BJ (cell line): ENCODE measurements at places on chromosomes 4 and X.

DNA sequence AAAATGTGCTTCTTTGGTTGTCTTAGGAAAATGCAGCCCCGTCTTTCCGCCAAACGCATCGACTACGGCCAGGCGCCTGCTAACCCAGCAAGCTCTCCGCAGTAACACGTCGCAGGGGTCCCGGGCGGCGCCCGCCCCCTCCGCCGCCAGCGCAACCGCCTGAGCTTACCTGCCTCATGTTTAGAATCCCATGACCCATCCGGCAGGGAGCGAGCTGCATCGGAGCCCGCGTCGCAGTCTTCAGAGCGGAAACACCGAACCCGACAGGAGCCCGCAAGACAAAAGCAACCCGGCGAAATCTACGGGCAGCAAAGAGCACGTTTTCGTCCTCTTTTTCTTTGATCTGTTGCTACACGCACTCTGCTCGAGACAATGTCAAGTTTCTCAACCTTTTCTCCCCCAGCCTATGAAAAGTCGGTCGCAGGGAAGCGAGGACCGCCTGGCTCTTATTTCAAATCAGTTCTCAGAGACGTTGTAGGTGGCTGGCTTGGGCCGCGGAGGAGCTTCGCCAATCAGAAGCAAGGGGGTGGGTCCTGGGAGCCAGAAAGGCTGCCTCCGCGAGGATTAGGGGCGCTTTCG is at the start of gene MID1:
MID1 (minus strand) TSS at position 465 of the 579 bp plus-strand sequence. CDS start 53,038 bp downstream, outside the sequence.
- DNase-seq, result no peak

- DNase-seq, result no peak
Measured at GRCh38 chr4:153560908-153561307, 94.7 kb downstream of the TMEM131L start.

DNA sequence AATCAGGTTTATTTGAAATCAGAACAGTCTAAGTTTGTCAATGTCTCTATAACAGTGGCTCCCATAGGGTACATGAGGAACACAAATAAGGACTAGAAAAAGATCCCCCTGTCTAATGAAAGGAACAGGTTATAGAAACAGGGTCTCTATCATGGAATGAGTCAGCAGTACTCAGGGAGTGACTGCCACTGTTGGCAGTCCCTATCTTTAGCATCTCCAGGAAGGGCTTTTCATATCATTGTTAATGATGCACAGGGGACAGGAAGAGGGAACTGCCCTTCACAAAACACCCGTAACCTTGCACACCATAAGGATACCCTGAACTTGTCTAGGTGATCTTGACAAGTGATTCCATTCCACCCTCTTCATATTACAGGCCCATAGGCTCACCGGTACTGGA is 38.5 kb upstream of the SMIM10L2A start:
- no peak for DNase-seq

DNA sequence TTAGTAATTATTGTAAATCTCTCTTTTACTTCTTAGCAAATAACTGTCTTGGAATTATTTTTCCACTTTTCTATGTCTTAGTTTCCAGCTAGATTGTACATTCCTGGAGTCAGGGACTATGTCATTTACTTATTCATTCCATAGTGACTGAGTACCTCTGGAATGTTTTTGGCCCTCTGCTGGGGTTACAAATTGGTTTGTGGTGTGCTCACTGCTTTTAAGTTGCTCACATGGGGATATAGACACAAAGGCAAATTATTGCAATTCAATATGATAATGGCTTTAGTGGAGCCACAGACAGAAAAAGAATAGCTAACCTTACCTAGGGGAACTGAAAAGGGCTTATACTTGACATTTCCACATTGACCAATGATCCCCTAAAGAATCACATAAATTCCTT is 63.7 kb upstream of the PDGFRA start:
- DNase-seq, result peak; percentile 92

DNA sequence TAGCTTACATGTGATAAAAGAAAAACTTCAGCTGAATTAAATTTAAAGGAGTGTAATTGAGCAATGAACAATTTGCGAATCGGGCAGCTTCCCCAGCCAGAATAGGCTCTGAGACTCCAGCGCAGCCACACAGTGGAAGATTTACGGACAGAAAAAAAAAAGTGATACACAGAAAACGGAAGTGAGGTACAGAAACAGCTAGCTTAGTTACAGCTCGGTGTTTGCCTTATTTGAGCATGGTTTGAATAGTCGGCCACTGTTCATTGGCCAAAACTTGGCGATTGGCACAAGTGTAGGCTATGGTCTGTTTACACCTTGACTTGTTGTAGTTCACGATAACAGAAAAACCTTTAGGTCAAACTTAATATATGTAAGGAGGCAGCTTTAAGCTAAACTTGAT is 16.7 kb upstream of the SUPT20HL1 start:
- DNase-seq, result no peak

DNA sequence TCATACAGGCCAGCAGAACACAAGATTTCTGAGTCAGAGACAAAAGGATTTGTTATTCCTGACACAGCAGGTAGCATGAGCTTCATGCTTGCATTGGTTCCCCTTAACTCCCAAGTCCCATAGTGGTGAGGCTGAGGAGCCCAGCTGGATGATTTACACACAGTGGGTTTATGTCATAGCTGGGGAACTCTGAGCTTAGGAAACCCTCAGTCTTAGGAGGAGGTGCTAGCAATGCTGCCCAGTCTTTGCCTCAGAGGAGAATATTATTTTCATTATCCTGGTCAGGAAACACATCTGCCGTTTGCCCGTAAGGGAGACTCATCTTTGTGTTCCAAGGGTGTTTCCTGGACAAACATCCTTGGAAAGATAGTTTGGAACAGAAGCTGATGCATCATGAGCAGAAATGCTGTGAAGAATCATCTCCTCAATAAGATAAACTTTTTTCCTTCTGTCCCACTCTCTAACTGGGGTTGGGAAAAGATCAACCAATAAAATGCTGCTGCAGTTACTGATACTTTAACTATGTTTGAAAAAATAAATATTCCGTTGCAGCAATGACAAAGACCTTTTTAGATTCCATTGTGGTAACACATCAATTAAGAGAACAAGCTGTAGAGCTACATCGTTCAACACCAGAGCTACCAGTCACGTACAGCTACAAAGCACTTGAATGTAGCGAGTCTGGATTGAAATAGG is 146.8 kb downstream of the DCLK2 start:
- DNase-seq, result peak; percentile 98

DNA sequence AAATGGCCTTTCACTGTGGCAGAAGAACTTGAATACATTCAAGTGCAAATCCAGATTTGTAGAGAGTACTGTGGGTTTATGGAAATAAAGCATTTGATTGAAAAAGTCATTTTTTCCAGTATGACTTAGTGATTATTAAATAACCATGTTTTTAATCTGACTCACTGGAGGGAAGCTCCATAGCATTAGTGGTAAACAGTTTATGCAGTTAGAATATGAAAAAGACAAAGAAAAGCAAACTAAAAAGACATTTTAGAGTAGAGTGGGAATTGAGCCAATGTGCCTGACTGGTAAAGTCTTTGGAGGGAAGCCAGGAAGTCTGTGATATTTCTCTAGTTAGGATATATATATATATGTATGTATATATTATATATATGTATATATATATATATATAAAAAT is 53.4 kb downstream of the FAT4 start:
- DNase-seq, result no peak

DNA sequence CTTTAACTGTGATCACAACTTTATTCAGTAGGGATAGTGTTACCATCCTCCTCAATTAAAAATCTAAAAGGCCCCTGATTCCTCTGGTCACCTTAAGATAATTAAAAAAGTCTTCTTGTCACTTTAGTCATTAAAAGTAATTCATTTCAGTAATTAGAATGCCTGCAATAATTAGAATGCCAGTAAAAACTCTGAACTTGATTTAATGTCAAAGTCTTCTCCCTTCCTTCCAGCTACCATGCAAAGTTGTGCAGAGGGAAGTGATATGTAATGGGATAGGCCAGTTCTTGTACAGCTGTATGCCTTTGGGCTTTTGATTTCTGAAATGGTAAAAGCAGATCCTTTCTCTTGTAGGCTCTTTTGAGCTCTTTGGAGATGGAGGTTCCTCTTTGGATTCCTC is 417.2 kb downstream of the ADAM29 start:
- no peak for DNase-seq

DNA sequence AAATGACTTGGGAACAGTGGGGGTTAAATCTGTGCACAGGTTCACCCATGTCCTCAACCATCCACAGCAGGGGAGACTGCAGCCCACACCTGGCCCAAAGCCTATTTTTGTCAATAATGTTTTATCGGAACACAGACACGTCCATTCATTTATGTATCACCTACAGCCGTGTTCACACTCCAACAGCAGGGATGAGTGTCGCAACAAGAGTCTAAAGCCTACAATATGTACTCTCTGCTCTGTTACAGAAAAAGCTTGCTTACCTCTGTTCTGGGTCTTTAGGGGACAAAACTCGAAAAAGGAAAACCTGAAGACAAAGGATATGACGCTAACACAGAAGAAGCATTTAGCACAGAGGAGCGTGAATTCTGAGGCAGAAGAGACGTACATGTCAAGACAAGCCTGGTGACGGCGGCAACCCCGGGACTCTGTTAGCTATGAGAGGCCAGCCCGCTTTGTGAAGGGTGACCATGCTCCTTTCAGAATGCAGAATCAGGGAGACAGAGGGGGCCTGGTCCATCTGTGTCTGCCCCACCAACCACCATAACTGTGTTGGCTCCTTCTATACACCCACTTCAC is 45.5 kb downstream of the AFAP1 start:
- no peak for DNase-seq

GRCh38 chrX:118682258-118683014 is 45.0 kb upstream of the IL13RA1 start:
- DNase-seq, result no peak

DNA sequence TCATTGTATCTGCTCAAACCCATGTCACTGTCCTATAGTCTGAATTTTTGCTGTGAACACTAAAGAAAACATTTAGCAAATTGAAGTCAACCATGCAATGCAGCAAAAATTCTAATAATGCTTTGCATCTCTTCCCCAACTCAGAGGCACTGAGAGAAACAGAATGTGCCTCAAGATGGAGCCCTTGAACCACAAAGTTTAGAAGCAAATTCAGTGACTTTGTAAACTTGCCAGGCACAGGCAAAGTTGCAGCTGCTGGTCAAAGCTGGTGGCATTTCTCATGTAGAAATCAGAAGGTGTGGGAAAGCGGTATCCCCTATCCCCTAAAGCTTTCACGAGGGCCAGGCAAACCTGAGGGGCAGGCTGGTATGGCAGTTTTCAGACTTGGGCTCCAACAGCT is 121.7 kb upstream of the DIPK2B start:
- DNase-seq, result no peak

GRCh38 chr4:76007089-76007862 is at the start of gene CXCL9:
TSS of gene CXCL9 (minus strand) at chr4:76007509. CDS start at chr4:76007449, 60 bp downstream.
- DNase-seq, result no peak

DNA sequence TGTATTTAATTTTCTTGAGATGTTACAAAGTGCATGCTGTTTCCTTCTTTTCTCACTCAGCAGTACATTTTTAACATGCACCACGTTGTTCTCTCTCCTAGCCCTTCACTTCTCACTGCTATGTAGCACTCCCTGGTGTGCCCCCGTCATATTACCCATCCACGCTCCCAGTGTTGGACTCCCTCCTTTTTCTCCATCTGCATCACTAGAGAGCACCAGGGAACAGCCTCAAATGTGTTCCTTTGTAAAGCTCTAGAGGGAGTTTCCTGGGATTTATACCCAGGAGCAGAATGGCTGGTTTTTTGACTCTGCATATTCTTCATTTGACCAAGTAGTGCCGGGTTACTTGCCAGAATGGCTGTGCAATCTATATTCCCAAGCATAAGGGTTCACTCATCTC is 240.3 kb upstream of the ANXA3 start:
- DNase-seq, result no peak

- DNase-seq, result no peak
Measured at GRCh38 chrX:149371986-149372385, 133.1 kb downstream of the IDS start.

GRCh38 chr4:78638337-78639172 is 87.0 kb downstream of the ANXA3 start:
- DNase-seq, result no peak

- DNase-seq, result no peak
Measured at GRCh38 chrX:136475236-136475635, 12.5 kb upstream of the BRS3 start.

GRCh38 chr4:169313732-169314131 is 43.0 kb upstream of the SH3RF1 start:
- DNase-seq, result no peak

GRCh38 chr4:186570193-186570996 is 15.0 kb upstream of the MTNR1A start:
- DNase-seq, result peak; percentile 18

DNA sequence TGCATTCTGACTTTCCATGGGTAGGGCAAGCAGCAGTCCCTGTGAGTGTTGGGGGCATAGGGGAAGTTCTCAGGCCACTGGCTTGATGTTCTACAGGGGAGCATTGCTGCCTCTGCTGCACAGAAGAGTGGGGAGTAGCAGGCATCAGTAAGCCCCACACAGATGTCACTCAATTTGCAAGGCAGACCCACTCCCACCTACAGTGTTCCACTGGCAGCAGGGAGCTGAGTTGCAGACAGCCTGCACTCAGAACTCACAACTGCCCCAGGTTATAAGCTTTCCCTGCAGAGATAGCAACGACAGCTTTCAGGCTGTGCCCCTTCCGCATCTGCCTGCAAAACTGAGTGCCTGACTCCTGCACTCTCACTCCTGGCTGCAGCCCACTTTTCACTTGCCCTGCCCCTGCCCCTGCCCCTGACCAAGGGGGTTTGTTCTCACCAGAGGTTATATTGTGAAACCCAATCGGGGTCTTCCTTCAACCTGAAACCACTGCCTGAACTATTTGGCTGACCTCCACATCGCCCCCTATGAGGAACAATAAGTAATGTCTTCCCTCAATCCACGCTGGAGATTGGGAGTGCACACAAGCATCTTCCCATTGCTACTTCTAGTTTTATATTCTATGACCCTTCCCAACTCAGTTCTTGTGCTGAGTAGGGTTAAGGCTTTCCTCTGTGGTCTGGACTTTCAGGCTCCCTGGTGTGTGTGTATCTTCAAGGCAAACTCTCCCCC is 227.4 kb upstream of the CXorf51B start:
- no peak for DNase-seq

- DNase-seq, result no peak
Measured at GRCh38 chr4:86159216-86159615, 200.6 kb downstream of the MAPK10 start.

GRCh38 chr4:180060159-180060889 is 2182.9 kb upstream of the TENM3 start:
- DNase-seq, result no peak

- no peak for DNase-seq
Measured at GRCh38 chrX:38804682-38805431, 3.6 kb downstream of the MID1IP1 start.
